ENCODE measurements at places on chromosomes 6 and 20. TPM values are rescaled to one million over a fixed set of nuclear protein-coding genes. Genes with fewer than 3 reads are reported as not detected.

DNA sequence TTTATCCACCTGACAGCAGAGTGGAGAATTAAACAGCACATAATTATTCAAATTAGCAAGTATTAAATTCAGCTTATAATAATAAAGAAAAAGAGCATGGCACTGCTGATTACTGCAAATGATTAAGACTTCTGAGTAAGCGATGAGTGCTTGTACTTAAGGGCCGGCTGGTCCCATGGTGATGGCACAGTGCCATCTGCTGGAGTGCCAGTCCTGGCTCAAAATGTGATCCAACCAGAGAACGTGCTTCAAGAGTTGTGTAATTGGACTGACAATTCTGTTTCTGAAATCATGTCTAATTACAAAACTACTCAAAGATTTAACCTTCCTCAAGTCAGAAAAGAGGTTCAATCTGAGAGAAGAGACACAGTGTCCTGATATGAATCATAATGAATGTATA, 181.6 kb upstream of the RGS17 start:
- DNase-seq, result no peak

ATP9A gene
- total RNA-seq, result 109 TPM

GRCh38 chr20:1033751-1034414, 31.8 kb upstream of the RSPO4 start:
- no peak for DNase-seq

DNA sequence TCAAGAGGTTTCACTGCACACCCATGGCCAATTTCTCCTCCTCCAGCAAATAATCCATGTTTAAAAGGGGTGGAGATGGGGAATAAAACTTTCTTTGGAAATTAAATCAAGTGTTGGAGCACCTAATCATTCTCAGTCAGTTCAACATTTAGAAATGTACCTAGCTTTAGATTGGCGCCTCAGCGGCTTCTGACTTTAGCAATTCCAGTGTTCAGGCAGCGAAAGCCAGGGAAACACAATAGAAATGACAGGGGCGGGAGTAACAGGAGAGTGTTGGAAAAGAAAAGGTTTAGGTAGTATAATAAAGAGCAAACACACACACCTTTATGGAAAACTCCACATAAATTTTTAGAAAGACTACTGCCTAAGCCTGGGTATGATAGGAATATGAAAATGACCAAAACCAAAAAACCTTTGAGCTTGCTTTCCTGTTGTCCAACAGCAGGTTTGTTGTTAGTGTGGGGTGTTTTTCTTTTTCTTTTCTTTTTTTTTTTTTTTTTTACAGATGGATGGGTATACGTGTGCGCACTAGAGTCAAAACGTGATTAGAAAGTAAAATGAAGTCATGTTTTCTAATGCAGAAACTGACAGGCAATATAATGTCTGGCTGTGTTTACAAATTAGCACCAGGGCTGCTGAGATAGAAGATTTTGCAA, 7.7 kb downstream of the TFAP2A start:
- DNase-seq, result no peak

SAMD3 gene
- total RNA-seq, result 0.84 TPM

- DNase-seq, result no peak
These were observed 53.3 kb downstream of the PLEKHG1 start for GRCh38 chr6:150652848-150653613.

DNA sequence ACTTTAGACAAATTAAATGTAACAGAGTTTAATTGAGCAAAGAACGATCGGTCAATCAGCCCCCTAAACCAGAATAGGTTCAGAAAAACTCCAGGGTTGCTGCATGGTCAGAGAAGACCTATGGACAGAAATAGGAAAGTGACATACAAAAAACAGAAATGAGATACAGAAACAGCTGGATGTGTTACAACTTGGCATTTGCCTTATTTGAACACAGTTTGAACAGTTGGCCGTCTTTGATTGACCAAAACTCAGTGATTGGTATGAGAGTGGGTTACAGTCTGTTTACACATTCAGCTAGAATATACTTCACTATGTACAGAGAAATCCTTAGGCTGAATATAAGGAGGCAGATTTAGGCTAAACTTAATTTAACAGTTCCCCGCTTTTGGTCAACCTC, 19.9 kb downstream of the SRSF6 start:
- DNase-seq, result no peak

Data from mesenteric fat pad (tissue), 1 donor.